CD4-positive, alpha-beta memory T cell (primary cell): ENCODE measurements at places on chromosomes 3 and 15. TPM values are rescaled to one million over a fixed set of nuclear protein-coding genes. Genes with fewer than 3 reads are reported as not detected.

Gene CPNE4
- not detected for total RNA-seq

Gene ANKRD34C
- total RNA-seq, result not detected

Gene NME9
- 1.0 TPM for total RNA-seq

Gene SLC22A13
- 0.67 TPM for total RNA-seq

Gene CBLB
- 93.5 TPM for total RNA-seq

Gene LCTL
- total RNA-seq, result not detected

Gene CATSPER2
- 12.8 TPM for total RNA-seq

Gene SPINK8
- not detected for total RNA-seq

Gene TEX55
- total RNA-seq, result not detected

Gene PDZRN3
- not detected for total RNA-seq

Gene ABCF3
- 122 TPM for total RNA-seq

Gene CNTN6
- not detected for total RNA-seq

Gene OR5K1
- total RNA-seq, result not detected

- no peaks in the 10 kb centered on the region for H3K36me3 ChIP-seq
- H3K27me3 ChIP-seq, result no peaks in the 10 kb centered on the region
- DNase-seq, result no peak
- no peak overlapping the region for H3K4me3 ChIP-seq
- H3K27ac ChIP-seq, result no peak overlapping the region
These were observed 20.0 kb upstream of the LARS2 start for GRCh38 chr3:45368382-45368781.

- H3K27me3 ChIP-seq, result no peaks in the 10 kb centered on the region
- H3K27ac ChIP-seq, result no peak overlapping the region
- DNase-seq, result no peak
- H3K4me3 ChIP-seq, result no peak overlapping the region
These were observed 34.2 kb downstream of the TXNRD3 start for GRCh38 chr3:126620738-126621137.

DNA sequence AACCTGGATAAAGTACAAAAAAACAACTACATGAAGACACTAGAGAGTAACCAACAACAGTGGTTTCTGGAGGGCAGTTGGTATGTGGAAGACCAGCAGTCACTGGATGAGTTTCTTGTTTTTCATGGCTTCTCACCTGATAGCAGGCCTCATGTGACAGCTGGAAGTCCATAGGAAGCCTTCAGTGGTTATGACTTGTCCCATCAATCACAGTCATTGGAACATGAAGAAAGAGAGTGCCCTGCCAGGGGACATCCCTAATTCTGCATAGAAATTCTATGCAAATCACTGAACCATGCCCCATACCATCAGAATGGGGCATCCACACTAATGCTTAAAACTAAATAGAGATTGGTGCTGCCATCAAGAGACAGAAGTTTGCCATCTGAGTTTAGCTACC, 81.6 kb downstream of the AKAP13 start:
- H3K4me3 ChIP-seq, result no peak overlapping the region
- no peak overlapping the region for H3K27ac ChIP-seq
- H3K36me3 ChIP-seq, result no peaks in the 10 kb centered on the region
- no peak for DNase-seq
- peaks cover 10% of the 10 kb centered on the region for H3K4me1 ChIP-seq
- H3K27me3 ChIP-seq, result no peaks in the 10 kb centered on the region

GRCh38 chr3:123552095-123552714, 32.6 kb downstream of the HACD2 start:
- H3K36me3 ChIP-seq, result peaks cover 8% of the 10 kb centered on the region
- H3K4me3 ChIP-seq, result no peak overlapping the region
- no peak for DNase-seq
- no peaks in the 10 kb centered on the region for H3K4me1 ChIP-seq
- no peak overlapping the region for H3K27ac ChIP-seq

GRCh38 chr3:85977615-85978338, 1013.2 kb downstream of the VGLL3 start:
- H3K36me3 ChIP-seq, result no peaks in the 10 kb centered on the region
- no peaks in the 10 kb centered on the region for H3K27me3 ChIP-seq
- no peak overlapping the region for H3K27ac ChIP-seq
- H3K4me3 ChIP-seq, result no peak overlapping the region

GRCh38 chr15:68344600-68344999, 67.1 kb downstream of the FEM1B start:
- H3K4me1 ChIP-seq, result no peaks in the 10 kb centered on the region
- no peak overlapping the region for H3K4me3 ChIP-seq
- H3K36me3 ChIP-seq, result no peaks in the 10 kb centered on the region
- no peaks in the 10 kb centered on the region for H3K27me3 ChIP-seq
- H3K27ac ChIP-seq, result no peak overlapping the region

DNA sequence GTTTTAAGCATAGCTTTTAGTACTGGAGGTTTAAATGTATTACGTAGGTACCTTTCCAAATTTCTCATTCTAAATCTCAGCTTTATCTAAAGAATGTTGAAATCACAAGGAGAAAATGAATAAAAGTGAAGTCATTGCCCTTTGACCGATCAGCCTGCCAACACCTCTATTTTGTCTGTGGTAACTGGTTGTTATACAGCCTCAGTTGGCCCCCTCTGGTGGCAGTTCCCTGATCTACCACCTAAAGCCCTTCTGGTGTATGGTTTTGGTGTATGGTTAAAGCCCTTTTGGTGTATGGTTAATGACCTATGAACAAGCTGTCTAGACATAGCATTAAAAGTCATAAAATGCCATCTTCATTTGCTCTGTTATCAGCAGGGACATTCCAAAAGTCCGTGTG, 378.2 kb upstream of the AZI2 start:
- no peak for DNase-seq
- no peak overlapping the region for H3K27ac ChIP-seq
- H3K27me3 ChIP-seq, result no peaks in the 10 kb centered on the region
- no peaks in the 10 kb centered on the region for H3K4me1 ChIP-seq

DNA sequence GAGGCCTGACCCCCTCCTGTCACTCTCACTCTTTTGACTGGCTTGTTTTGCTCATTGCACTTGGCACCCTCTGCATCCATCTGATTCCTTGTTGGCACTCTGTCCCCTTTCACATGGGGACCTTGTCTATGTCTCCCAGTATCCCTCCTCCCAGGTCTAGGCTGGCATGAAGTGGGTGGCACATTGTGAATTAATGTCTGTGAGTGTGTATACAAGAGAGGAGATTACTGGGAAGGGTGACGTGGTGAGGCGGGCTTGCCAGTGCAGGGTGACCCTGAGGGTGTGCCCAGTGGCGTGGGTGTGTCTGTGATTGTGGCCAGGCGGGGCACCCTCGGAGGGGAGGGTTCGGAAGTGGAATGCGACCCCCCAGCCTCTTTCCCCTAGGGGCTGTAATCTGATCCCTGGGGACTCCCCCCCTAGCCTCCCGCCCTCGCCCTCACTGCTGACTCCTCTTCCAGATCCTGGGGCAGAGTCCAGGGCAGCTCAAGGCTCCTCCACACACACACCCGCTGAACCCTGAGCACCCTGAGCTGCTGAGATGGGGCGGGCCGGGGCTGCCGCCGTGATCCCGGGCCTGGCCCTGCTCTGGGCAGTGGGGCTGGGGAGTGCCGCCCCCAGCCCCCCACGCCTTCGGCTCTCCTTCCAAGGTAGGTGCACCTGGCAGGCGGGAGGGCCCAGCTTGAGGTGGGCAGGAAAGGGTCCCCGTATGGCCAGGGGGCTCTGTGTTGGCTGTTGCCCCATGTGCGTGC, at the start of gene SEMA3B:
TSS of gene SEMA3B (plus strand) at position 445 of the 749 bp plus-strand sequence. CDS start at position 539, 94 bp downstream.
- H3K4me3 ChIP-seq, result no peak within 1 kb of the TSS
- H3K36me3 ChIP-seq, result no peaks in the 10 kb centered on the region
- H3K27me3 ChIP-seq, result peaks cover 7% of the 10 kb centered on the region
- H3K4me1 ChIP-seq, result peaks cover 8% of the 10 kb centered on the region
- no peak within 1 kb of the TSS for H3K27ac ChIP-seq
- DNase-seq, result peak; percentile 14

DNA sequence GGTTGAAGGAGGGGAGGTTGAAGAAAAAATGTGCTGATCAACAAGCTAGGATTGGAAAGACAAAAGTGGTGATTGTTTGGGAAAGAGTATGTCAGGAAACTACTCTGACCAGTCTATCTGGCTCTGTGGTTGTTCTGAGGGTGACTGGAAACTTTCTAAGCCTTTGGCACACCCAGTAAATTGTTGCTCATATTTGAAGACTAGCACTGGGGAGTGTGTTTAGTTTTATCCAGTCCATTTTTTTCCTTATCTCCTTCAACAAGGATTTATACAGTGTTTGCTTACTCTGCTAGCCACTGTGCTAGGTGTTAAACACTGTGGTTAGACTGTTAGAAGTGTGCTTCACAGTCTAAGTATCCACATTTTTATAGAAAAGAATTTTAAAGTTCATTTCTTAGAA, 28.8 kb downstream of the PPM1L start:
- no peaks in the 10 kb centered on the region for H3K4me1 ChIP-seq
- H3K4me3 ChIP-seq, result no peak overlapping the region
- no peak overlapping the region for H3K27ac ChIP-seq
- DNase-seq, result no peak
- no peaks in the 10 kb centered on the region for H3K36me3 ChIP-seq

- no peak for DNase-seq
- no peaks in the 10 kb centered on the region for H3K36me3 ChIP-seq
- H3K4me3 ChIP-seq, result no peak overlapping the region
- no peak overlapping the region for H3K27ac ChIP-seq
- no peaks in the 10 kb centered on the region for H3K27me3 ChIP-seq
These were observed 124.8 kb downstream of the BDH1 start for GRCh38 chr3:197430934-197431333.

- peak; percentile 59 for DNase-seq
- peak overlapping the region; percentile 90 for H3K27ac ChIP-seq
- peaks cover 74% of the 10 kb centered on the region for H3K4me1 ChIP-seq
- H3K4me3 ChIP-seq, result peak overlapping the region; percentile 84
- no peaks in the 10 kb centered on the region for H3K36me3 ChIP-seq
These were observed 547 bp downstream of the NUP210 start for GRCh38 chr3:13419505-13420044.

DNA sequence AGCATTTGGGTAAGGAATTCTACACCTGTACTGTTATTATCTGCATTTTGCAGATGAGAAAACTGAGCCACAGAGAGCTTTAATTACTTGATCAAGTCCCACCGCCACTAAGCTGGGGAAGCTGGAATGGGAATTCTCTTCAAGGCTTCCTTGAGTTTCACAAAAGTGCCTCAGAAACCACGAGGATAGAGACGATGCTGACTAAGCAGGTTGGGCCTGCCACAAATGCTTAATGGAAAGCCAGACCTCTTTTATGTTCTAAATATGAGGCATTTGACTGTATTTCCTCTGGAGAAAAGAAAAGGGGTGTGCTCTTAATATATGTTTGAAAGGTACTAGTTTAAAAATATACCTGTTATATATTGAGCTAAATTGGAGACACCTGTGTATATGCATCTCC, 34.7 kb downstream of the ADAMTS9 start:
- no peak overlapping the region for H3K4me3 ChIP-seq
- no peaks in the 10 kb centered on the region for H3K4me1 ChIP-seq
- no peaks in the 10 kb centered on the region for H3K36me3 ChIP-seq
- H3K27ac ChIP-seq, result no peak overlapping the region
